Occipital lobe (tissue), 3 donors: ENCODE measurements at places on chromosomes 5 and 9.

DNA sequence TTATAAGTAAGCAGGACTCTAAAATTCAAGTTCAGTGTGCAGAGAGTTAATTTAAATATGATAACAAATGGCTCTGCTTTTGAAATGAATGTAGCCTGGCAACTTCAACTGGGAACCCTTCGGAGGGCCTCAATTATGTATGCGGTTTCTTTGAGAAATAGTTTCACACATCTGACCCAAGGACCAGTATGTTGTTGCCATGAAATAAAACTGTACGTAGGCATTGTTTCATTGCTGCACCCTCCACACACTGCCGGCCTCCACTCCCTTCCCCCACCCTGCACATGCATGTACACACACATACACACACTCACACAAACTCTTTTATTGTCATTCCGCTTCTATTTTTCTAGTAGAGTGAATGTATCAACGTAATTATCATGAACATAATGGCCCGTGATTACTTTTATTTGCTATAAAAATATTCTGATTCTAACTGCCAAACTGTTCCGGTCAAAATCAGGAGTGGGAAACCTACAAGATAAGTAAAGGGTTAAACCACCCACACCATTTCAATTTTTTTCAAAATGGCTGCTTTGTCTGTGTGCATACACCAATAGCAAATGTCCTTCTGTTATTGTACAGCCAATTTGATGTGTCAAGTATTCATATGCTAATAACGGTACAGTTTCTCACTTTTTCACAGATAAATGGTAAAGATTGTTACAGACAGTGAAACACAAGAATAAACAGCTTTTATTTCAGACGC is 215.5 kb upstream of the TMEM161B start:
- no peak for DNase-seq

GRCh38 chr9:124894741-124895170 is 32.8 kb downstream of the ARPC5L start:
- no peak for DNase-seq

GRCh38 chr5:142289708-142290576 is 34.9 kb downstream of the SPRY4 start:
- DNase-seq = no peak

DNA sequence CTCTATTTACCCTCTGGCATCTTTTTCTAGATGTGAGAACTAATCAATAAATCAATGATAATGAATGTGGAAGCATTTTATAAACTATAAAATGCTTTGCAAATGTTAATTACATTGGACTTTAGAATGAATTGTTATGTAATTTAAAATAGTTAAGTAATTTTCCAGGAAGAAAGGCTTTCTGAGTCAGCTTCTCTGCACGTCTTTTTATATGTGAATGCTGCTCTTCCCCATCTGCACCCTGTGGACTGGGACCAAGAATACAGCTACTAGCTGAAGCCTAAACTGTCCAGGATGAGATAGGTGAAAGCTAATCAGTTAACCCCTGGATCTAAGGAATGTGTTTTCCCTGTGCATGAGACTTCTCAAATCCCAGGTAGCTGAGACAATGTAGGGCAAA is 292.9 kb downstream of the NR3C1 start:
- DNase-seq = no peak

DNA sequence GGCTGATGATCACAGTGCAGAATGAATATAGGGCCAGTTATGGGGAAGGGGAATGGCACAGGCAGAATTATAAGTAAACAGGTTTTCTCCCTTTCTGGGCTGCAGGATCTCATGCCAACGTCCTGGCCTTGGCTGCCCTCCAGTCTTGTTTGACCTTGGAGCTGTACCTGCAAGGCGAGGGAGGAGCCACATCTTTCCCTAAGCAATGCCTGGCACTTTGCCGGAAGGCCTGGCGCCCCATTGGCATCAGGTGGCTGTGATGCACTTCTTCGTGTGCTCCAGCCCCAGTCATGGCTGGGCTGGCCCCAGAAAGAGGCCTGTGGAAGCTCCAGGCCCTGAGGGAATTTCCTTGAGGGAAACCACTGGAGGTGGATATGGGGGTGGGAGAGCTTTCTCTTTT is 16.7 kb upstream of the IQGAP2 start:
- no peak for DNase-seq

- DNase-seq = no peak
These were observed 36.0 kb downstream of the SARDH start for GRCh38 chr9:133701981-133702797.

DNA sequence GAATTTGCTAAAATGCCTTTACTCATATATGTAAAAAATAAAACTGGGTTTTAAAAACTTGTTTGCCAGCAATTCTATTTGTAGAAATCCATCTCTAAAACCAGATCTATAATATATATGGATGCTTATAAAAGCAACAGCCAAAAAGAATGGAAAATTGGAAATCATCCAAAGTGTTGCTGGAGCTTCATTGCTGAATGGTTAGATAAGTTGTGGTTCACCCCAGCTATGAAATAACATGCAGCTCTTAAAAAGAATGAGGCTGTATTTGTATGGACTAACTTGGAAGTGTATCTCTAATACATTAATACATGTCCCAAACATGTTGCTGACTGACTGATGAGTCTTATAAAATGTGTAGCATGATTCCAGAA is 76.2 kb downstream of the STK10 start:
- DNase-seq = no peak

DNA sequence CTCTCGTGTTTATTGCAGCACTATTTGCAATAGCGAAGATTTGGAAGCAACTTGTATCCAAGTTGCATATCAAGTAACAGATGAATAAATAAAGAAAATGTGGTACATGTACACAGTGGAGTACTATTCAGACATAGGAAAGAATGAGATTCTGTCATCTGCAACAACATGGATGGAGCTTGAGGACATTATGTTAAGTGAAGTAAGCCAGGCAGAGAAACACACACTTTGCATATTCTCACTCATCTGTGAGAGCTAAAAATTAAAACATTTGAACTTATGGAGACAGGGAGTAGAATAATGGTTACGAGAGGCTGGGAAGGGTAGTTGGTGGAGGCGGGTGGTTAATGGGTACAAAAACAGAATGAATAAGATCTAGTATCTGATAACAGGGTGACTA is 56.3 kb downstream of the COX7C start:
- no peak for DNase-seq

GRCh38 chr5:81755320-81755719 is 4.4 kb upstream of the SSBP2 start:
- DNase-seq = no peak

DNA sequence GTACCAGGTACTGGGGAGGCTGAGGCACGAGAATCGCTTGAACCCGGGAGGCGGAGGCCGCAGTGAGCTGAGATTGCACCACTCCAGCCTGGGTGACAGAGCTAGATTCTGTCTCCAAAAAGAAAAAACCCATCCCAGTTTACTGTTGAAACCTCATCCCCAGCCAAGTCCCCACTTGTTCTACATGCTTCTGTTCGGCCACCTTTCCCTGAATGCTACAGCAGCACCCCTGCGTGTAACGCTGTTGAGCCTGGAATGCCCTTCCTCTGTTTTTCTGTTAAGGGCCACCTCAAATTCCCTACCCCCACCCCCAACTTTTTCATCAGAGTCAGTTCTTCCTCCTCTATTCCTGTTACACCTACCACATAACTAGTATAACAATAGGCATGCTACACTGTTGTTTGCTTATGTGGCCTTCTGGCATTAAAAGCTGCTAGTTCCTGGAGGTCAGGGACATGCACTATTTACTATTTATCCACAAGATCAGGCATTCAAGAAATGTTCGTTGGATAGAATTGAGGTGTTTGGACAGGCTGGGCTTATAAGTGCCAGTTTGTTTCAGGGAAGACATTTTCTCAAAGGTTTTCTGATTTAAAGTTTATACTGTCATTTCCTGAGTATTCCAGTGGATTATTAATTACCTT is 47.1 kb upstream of the C5orf47 start:
- DNase-seq = no peak

GRCh38 chr5:67350618-67351201 is 154.1 kb upstream of the CD180 start:
- no peak for DNase-seq

- DNase-seq = no peak
These were observed 1.2 kb downstream of the ANKRD33B start for GRCh38 chr5:10564838-10565784.

- no peak for DNase-seq
These were observed 180.6 kb downstream of the PLK2 start for GRCh38 chr5:58279259-58279658.

GRCh38 chr5:78554670-78555069 is 93.9 kb downstream of the LHFPL2 start:
- no peak for DNase-seq

DNA sequence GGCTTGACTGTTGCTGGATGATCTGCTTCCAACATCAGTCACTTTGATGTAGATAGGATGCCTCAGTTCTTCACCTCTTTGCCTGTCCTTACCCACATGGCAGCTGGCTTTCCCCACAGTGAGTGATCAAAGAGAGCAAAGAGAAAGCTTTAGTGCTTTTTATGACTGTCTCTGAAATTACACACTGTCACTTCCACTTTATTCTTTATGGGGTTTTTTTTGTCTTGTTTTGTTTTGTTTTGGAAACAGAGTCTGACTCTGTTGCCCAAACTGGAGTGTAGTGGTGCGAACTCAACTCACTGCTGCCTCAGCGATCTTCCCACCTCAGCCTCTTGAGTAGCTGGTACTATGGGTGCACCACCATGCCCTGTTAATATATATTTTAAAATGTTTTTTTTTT is 32.4 kb upstream of the C5orf24 start:
- no peak for DNase-seq

DNA sequence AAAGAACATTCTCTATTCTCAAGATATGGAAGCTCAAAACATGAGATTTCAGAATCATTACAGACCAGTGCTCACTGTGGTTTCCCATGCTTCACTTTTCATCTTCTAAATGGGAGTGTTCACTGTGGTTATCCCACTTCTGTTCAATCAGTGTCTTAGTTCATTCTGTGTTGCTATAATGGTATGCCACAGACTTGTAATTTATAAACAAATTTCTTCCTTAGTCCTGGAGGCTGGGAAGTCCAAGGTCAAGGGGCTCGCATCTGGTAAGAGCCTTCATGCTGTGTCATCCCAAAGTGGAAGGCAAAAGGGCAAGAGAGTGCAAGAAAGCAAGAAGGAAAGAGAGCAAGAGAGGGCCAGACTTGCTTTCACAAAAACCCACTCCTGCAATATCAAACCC is 146.3 kb downstream of the TTC39B start:
- DNase-seq = no peak

DNA sequence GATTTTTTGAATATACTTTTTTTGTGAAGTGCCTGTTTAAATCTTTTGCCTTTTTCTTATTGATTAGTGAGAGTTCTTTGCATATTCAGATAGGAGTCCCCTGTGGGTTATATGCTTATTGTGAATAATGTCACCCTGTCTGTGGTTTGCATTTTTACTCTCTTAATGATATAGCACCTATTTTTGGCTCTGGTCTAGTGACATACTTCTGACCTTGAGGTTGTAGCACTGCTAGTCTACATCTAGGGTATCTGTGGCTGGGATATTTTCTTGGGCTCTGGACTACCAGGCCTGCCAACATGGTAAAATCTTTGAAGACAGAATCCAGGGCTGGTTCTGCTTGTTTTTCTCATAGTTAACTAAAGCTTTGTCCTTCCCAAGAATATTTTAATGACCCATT is 13.5 kb upstream of the NKX2-5 start:
- no peak for DNase-seq

DNA sequence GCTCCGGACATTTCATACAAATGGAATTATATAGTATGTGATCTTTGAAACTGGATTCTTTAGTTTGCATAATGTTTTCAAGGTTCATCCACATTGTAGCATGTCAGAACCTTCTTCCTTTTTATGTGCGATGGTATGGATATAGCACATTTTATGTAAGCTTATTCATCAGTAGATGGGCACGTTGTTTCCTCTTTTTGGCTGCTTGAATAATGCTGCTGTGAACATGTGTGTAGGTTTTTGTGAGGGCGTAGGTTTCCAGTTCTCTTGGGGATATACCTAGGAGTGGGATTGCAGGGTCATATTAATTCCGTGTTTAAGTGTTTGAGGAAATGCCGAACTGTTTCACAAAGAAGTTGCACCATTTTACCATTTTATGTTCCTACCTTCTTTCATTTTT is 187.8 kb downstream of the NR3C1 start:
- no peak for DNase-seq

DNA sequence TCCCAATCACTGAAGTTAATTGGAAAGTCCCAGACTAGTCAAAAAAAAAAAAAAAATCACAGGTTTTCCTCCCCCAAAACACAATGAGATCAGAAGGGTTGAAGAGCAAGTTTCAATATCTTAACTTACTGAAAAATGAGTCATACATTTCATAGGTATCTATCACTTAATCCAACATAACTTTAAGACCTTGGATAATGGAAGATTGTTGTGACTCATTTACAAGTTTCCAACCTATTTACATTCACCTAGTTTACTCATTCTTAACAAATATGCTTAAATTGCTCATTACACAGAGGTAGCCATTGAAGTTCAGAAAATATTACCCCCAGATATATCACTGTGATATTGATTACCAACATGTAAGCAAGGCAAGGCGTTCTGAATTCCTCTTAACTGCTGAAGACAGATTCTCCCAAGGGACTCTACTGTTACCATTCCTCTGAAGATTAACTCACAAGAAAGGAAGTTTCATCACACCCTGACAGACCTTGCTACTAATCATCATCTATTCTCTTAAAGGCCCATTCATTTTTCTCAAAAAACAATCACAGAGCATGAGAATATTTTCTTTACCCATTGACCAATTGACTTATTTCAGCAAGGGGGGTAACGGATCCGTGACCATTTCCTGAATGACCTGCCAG is 563.8 kb downstream of the TLE1 start:
- DNase-seq = no peak

- no peak for DNase-seq
These were observed 104.4 kb downstream of the ARHGAP26 start for GRCh38 chr5:142874540-142874939.

DNA sequence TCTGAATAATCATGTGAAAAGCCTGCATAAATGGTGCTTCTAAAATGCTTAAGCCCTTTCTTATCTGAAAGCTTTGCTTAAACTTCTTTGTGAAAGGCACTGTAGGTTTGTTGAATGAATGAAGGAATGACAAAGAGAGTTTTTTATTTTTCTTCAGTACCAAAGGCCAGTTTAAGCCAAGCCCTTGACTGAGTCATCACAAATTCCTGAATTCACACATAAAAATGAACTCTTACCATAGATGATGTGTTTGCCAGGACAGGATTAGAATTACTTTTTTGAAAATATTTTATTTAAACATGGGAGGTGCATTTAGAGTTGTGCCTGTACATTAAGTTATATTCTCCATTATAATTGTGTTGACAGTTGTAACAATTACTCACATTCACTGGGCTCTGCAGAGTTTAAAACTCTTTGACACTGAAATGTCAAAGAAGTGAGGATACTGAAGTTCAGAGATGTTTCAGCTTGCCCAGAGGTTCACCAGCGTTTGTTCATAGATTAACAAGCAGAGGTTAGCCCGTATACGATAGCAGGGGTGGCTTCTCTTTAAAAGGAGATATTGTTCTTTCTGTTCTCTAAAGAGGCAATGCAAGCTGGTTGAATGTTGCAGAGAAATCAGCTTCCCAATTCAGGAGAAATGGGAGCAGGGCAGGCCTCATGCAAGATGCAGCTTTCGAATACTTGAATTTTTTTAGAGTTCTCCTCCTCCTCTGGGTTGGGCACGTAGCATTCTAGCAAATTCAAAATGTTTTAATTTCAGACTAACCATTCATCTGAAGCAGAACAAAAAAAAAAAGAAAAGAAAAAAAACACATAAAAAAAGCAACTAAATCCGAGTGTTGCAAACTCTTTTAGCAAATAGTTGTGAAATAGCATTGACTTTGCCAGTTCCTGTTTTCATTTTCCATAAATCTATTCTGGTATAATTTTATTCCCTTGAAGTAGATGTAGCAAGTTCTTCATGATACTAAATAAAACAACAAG is 358.7 kb upstream of the KLF4 start:
- no peak for DNase-seq
